ENCODE measurements at places on chromosomes 13 and 19. TPM values are rescaled to one million over a fixed set of nuclear protein-coding genes. Genes with fewer than 3 reads are reported as not detected.

DNA sequence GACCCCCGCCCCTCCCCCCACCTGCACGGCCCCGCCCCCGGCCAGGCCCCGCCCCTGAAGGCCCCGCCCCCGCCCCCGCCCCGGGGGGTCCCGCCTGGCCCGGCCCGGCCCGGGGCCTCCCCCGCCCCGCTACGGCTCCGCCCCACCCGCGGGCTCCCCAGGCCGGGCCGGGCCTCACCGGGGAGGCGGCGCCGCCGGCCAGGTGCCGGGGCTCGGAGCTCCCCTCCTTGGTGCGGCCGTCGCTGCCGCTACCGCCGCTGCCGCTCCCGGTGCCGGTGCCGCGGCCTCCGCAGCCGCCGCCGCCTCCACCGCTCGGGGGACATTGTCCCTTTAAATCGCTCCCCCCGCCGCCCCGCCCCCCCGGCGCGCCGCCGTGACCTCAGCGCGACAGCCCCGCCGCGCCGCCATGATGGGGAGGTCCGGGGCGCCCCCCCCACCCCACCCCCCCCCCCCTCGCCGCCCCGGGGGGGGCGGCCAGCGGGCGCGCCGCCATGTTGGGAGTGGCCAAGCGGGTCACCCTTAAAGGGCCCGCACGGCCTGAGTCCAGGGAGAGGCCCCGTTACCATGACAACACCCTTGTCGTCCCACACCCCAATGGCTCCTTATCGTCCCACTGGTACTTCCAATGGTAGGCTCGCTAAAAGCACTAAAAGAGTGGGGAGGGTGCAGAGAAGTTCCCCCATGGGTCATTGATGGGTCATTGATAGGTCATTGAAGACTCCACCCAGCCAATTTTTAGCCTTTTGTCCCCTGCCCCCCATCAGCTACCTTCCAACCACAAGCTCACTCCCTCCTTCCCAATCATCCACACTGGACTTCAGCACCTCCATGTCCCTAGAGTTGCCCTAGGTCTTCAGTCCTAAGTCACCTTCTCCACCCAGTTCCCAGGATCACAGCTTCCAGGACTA is at the start of gene WIZ:
Gene WIZ (minus strand): TSS at position 337 of the 908 bp plus-strand sequence. CDS start 1,649 bp downstream, outside the sequence.
- DNase-seq: peak; percentile 74

GRCh38 chr19:13396250-13397080 is 109.8 kb downstream of the CACNA1A start:
- peak; percentile 54 for DNase-seq

GRCh38 chr19:6374711-6375410 is 872 bp downstream of the PSPN start:
- no peak for DNase-seq

GRCh38 chr13:76773448-76774094 is 112.6 kb downstream of the KCTD12 start:
- DNase-seq: no peak

The BRCA2 gene
- 36.4 TPM for total RNA-seq

The KCTD4 gene
- total RNA-seq: not detected

The LRG1 gene
- 1.9 TPM for total RNA-seq

The CYSLTR2 gene
- total RNA-seq: not detected

Data from OCI-LY7 (cell line).